Thymus (tissue), 14 donors: ENCODE measurements at places on chromosomes 5 and 9. TPM values are rescaled to one million over a fixed set of nuclear protein-coding genes. Genes with fewer than 3 reads are reported as not detected.

DNA sequence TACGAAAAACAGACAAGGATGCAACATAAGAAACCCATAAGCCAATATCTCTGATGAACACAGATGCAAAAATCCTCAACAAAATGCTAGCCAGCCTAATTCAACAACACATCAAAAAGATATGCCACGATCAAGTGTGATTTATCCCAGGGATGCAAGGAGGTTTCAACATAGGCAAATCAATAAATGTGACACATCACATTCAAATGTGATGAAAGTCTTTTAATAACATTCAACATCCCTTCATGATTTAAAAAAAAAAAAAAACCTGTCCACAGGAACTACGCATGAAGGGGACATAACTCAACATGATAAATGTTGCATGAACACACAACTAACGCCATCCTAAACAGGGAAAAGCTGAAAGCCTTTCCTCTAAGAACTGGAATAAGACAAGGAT is 102.2 kb downstream of the PLPP1 start:
- no peak overlapping the region for H3K4me3 ChIP-seq
- no peak overlapping the region for H3K27ac ChIP-seq
- H3K36me3 ChIP-seq: peaks cover 26% of the 10 kb centered on the region
- H3K27me3 ChIP-seq: no peaks in the 10 kb centered on the region

FOXD4 gene
- total RNA-seq: 0.38 TPM

AGXT2 gene
- total RNA-seq: not detected

DNA sequence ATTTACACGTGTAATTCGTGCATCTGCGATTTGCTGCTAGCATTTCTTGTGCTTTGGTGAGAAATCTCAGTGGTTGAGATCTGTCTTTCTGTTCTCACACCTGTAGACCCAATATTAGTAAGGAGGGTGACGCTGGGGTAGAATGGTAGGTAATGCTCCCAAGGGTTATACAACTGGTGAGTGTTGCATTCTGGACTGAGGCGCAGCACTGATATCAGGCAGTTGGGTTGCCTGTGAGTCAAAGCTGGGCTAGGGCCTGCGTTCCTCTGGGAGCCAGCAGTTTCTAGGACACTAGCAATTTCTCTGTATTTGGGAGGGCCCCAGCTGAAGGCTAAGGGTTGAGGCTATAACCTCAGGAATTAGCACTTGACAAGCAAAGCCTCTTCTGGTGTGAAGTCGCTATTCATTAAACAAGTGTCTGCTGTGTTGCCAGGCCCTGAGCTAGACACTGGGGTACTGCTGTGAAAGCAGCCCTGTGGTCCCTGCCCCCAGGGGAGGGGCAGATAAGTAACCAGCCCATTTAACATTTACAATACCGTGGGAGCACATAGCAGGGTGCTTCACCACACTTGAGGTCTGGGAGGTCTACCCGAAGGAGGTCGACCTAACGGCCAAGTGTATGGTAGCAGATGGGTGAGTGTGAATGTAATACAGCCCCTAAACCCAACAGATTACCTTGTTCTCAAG is 28.7 kb downstream of the LARP1 start:
- H3K4me1 ChIP-seq: peaks cover 4% of the 10 kb centered on the region
- H3K36me3 ChIP-seq: peaks cover 11% of the 10 kb centered on the region
- no peak overlapping the region for H3K4me3 ChIP-seq
- no peaks in the 10 kb centered on the region for H3K27me3 ChIP-seq
- no peak overlapping the region for H3K27ac ChIP-seq

DNA sequence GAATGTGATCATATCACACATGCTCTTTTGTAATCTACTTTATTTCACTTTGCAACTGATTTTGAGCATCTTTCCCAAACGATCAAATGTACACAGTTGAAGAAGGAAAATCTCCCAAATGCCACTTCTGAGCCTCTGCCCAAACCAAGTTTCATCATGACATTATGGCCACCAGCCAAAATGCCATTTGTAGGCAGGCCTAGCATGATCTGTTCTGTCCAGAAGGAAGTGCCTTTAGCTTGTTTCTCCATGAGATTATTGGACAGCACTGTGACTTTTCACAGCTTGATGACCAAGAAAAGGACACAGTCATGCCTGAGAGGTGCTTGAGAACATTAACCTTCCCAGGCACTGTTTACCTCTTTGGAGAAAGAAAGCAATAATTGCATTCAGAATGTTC is 73.2 kb upstream of the PIP5K1B start:
- H3K36me3 ChIP-seq: no peaks in the 10 kb centered on the region
- no peaks in the 10 kb centered on the region for H3K4me1 ChIP-seq
- no peaks in the 10 kb centered on the region for H3K27me3 ChIP-seq
- no peak overlapping the region for H3K27ac ChIP-seq

GRCh38 chr5:162372256-162372655 is 304.7 kb downstream of the GABRG2 start:
- H3K36me3 ChIP-seq: no peaks in the 10 kb centered on the region
- DNase-seq: no peak
- H3K4me3 ChIP-seq: no peak overlapping the region
- H3K27ac ChIP-seq: no peak overlapping the region
- no peaks in the 10 kb centered on the region for H3K4me1 ChIP-seq

GRCh38 chr5:124128867-124129266 is 616.9 kb downstream of the CSNK1G3 start:
- H3K36me3 ChIP-seq: no peaks in the 10 kb centered on the region
- no peak overlapping the region for H3K4me3 ChIP-seq
- no peaks in the 10 kb centered on the region for H3K27me3 ChIP-seq
- no peak for DNase-seq

DNA sequence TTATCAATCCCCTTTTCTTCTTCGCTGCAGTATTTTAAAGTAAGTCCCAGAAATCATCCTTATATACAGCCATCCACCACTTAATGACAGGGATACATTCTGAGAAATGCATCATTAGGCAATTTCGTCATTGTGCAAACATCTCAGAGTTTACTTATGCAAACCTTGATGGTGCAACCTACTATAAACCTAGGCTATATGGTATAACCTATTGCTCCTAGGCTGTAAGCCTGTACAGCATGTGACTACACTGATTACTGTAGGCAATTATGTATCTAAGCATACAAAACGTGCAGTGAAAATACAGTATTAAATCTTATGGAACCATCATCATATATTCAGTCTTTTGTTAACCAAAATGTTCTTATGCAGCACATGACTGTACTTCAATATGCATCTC is 36.8 kb downstream of the SAXO1 start:
- no peak overlapping the region for H3K4me3 ChIP-seq
- no peak overlapping the region for H3K27ac ChIP-seq
- H3K4me1 ChIP-seq: no peaks in the 10 kb centered on the region
- no peak for DNase-seq
- H3K27me3 ChIP-seq: no peaks in the 10 kb centered on the region
